ENCODE measurements at places on chromosomes 4 and X.

DNA sequence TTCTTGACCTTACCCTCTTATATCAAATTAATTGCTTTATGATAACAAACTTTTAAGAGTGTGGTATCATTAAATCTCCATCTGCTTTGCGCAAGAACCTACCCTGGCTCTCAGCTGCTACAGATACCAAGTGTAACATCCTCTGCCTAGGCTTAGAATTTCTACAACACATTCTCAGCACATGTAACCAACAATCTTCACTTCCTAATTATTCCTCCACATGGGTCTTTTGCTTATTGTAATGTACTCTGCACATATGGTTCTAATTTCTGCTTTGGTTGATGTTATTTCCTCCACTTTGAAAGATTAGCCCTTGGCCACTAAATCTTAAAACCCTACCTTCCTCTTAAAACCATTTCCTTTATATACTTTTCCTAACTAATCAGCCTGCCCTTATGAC lies 242.4 kb downstream of the ARHGAP24 start:
- DNase-seq = no peak

DNA sequence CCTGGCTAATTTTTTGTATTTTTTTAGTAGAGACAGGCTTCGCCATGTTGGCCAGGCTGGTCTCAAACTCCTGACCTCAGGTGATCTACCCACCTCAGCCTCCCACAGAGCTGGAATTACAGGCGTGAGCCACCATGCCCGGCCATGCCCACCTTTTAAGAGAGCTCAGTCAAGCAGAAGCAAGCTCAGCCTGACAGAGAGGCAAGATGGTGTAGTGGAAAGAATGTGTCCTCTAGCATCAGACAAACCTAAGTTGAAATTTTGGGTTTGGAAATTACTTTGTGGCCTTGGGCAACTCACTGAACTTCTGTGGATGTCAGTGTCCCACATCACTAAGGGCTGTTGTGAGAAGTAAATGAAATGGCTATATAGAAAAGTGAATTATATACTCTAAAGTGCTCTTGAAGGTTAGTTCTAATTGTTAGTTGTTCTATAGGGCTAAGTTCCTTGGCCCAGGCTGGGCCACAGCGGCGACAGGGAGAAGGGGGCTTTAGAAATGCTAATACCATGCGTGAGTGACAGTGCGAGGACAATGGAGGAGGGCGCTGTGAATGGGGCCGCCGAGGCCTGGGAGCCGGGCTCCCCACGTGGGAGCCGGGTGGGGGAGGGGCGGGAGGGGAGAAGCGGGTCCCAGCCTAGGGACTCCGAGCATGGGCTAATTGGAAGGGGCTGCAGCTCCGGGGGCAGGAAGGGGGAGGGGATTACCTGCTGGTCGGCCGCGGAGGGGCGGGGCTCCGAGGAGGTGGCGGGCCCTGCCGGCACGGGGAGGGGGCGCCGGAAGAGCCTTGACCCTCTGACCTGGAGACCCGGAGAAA lies 15.6 kb downstream of the PJA1 start:
- DNase-seq = no peak

DNA sequence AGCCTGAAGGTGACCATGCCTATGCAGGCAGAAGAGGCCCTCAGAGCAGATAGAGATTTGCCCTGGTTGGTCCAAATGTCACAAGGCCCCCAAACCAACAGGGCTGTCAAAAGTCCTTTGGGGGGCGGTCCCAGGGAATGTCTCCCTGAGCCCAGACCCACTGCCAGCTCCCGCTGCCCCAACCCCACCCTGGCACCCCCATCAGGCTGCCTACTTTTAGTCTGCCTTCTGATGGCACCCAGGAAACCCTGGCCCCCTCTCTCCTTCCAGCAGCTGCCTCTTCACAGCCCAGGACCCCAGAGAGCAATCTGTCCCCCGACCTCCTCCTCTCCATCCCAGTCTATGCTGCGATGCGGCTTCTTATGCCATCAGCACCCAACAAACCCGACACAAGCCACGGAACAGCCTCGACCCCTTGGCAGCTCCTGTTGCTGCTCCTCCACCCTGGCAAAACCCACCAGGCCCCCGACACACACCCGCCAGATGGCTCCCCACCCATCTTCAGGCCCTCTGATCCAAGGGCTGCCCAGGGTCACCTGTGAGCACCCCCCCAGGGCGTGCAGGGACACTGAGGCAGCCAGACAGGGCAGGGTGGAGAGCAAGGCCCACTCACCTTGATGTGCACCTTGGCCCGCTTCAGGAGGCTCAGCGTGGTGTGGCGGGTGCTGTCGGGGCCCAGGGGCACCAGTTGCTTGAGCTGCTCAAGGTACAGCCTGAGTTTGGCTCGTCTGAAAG lies 9.9 kb downstream of the MXD4 start:
- no peak for DNase-seq

DNA sequence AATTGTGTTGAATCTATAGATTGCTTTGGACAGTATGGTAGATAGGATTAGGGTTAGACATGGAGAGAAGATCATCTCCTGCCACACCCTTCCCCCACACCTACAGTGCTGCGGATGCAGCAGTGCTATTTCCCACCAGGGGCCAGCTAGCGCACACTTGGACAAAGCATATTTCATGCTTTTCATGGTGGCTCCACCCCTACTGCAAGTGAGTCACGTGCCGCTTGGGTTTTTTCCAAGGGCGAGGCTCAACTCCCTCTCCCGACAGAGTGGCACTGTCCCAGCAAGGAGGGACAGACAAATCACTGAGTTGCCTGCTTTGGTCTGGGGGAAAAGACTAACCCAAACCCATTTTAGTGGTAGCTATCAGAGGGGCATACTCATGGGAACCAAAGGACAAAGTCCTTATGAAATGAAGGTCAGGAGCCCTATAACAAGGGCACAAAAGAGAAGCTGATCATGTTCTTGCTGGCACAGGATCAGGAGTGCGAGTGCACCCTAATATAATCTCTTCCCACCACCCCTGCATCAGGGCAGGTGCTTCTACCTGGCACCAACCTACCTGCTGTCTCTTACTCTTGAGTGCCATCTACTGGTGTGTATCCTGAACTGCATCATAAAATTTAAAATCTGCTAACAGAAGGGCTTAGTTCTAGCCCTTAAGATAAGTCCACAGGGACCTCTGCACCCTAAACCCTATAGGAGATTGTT lies 55.1 kb upstream of the PGAM4 start:
- no peak for DNase-seq

DNA sequence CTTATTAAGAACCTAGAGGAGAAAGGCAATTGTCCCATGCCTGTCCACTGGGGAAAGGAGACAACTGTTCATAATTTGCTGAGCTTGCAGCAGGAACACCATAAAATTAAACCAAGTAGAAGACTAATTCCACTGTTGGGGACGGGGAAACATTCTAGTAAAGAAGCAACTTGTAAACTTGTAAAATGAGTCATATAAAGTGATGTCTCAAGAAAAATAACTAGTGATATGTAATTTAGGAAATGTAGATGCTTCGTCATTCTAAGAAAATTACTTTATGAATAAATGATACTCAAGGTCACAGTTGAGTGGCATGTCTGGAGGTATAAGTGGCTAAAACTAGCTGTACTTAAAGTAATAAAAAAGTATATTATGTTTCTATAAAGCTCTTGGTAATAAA lies 121.2 kb upstream of the MID1 start:
- no peak for DNase-seq

DNA sequence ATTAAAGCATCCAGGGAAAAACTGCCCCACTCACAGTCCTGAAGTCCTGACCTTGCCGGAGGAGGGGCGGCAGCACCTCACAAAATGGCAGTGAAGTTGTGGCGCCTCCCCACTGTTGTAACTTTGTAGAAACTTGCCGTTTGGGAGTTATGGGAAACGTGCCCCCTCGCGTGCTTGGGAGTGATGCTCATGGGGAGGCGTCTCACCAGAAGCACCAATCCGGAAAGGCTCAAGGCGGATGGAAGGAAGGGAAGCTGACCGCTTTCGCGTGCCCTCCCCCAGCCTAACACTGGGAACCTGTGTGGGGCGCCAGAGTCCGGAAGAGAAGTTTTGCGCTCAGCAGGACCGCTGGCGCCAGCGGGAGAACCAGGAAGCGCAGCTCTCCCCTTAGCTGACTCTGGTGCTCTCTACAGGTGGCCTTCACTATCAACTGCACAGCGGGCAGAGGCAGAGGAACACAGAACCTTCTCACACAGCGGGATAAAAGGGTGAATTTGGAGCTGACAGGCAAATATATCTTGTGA lies at the start of the genes CT45A10 and SAGE1:
Gene CT45A10 (minus strand): TSS at position 151 of the 524 bp plus-strand sequence. CDS start 8,100 bp downstream, outside the sequence.
Gene SAGE1 (plus strand): TSS at position 423 of the 524 bp plus-strand sequence. CDS start 2,527 bp downstream, outside the sequence.
- no peak for DNase-seq

Measured in activated CD4-positive, alpha-beta T cell treated with anti-CD3 and anti-CD28 coated beads for 24 hours (primary cell).